ENCODE measurements at places on chromosomes 12 and 14.

GRCh38 chr12:15278816-15279658 lies 43.3 kb upstream of the PTPRO start:
- DNase-seq, result no peak

GRCh38 chr14:71430321-71430677 lies 501.9 kb upstream of the RGS6 start:
- no peak for DNase-seq

DNA sequence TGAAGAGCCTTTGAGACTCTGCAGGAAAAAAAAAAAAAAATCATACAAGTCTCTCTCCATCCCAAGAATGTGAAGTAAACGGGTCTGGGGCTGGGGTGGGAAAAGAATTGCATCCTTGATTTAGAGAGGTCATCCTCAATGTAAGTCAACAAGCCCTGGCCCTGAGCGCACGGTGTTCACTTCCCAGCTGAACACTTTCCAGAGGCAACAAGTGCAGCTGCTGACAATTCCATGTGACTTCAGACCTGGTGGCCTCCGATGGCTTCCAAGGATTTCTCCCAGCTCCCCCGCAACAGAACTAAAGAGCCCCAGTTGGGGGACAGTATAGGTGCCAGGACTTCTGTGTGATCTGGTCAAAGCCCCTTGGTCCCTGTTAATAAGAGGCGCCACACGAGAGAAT lies 2.4 kb downstream of the RILPL1 start:
- DNase-seq, result no peak

GRCh38 chr12:14454098-14454907 lies 88.8 kb downstream of the ATF7IP start:
- DNase-seq, result no peak

GRCh38 chr14:79036441-79036840 lies 866.3 kb downstream of the NRXN3 start:
- DNase-seq, result no peak

Data from stimulated activated CD4-positive, alpha-beta T cell treated with anti-CD3 and anti-CD28 coated beads, Interleukin-1b, Interleukin-23, amount 100 ng/mL, for 24 hours (primary cell).